ENCODE measurements at places on chromosomes 4 and X. TPM values are rescaled to one million over a fixed set of nuclear protein-coding genes. Genes with fewer than 3 reads are reported as not detected.

- no peak for DNase-seq
Measured at GRCh38 chrX:15515931-15516330, 15.3 kb downstream of the BMX start.

GRCh38 chr4:43394976-43395375, 502.5 kb downstream of the GRXCR1 start:
- DNase-seq, result no peak

The ATOH1 gene
- polyA plus RNA-seq, result not detected

- DNase-seq, result no peak
Measured at GRCh38 chr4:25703731-25704388, 48.2 kb downstream of the SLC34A2 start.

DNA sequence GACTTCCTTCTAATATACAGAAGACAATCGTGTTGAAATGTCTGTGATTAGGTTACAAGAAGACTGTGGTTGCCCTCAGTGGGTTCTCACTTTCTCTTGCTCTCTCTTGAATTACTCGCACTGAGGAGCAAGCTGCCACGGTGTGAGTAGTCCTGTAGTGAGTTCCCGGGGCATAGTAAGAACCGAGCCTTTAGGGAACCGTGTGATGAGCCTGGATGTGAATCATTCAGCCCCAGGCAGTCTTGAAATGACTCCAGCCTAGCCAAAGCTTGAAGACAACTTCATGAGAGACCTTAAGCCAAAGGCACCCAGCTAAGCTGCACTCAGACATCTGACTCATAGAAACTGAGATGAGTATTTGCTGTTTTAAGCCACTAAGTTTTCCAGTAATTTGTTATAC, 292.7 kb downstream of the SPOCK3 start:
- DNase-seq, result no peak

- peak; percentile 79 for DNase-seq
Measured at GRCh38 chrX:119685225-119686066, 7.5 kb downstream of the SEPTIN6 start.

- DNase-seq, result no peak
Measured at GRCh38 chr4:3762753-3763549, 3.2 kb upstream of the ADRA2C start.

The CNKSR2 gene
- polyA plus RNA-seq, result 13.1 TPM

The COMMD8 gene
- polyA plus RNA-seq, result 90.7 TPM

DNA sequence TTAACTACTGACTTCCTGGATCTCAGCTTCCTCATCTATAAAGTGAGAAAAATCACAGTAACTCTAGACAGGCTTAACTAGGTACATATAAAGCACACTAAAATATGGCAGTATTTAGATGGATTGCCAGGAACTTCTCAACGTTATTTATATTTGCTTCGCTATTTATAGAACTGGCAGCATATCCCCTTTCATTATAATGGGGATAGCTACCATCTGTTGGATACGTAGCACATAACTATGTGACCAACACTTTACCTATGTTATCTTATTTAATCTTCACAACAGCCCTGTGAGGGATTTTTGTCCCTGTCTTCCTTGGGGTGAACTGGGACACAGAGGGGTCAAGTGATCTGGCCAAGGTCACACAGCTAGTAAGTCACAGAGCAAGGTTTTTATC, 64.6 kb downstream of the ENPEP start:
- no peak for DNase-seq

DNA sequence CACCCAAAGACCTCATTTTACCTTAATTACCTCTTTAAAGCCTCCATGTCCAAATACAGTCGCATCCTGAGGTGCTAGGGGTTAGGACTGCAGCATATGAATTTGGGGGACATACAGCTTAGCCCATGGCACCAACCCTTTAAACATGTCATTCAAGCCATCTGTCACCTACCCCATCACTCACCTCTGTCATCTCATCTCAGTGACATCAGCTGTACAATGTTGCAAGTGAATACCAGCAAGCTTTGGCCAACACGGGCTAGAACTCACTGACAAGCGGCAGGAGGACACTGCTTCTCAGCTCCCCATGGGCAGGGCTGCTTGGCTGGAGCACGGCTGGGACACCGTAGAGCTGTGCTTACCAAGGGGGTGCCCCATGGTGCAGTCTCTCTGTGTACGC, 107.5 kb downstream of the STK32B start:
- DNase-seq, result no peak

DNA sequence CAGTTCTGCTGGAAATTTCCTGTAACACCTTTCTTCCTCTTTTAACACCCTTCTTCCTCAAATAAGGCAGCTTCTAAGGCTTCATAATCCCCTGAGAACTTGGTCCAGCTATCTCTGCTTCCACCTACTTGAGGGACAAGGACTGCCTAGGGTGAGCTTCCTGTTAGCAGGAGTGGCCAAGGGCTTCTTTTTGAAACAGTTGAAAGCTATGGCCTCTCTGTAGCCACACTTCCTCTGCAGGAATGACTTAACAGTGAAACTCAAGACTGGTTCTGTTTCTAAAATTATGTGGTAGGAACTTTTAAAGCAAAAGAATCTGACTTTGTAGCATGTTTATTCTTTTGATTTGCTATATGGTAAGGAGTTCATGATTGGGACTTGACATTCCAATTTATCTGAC, 108.5 kb upstream of the WDR1 start:
- no peak for DNase-seq

GRCh38 chr4:84498935-84499623, at the start of gene NKX6-1:
Gene NKX6-1, minus strand, starts transcription at chr4:84499292. Its CDS starts 1,064 bp downstream, at chr4:84498228.
- no peak for DNase-seq

GRCh38 chrX:9611436-9612145, 146.7 kb downstream of the TBL1X start:
- DNase-seq, result no peak

The TCEAL6 gene
- not detected for polyA plus RNA-seq

The PGK1 gene
- 382 TPM for polyA plus RNA-seq

DNA sequence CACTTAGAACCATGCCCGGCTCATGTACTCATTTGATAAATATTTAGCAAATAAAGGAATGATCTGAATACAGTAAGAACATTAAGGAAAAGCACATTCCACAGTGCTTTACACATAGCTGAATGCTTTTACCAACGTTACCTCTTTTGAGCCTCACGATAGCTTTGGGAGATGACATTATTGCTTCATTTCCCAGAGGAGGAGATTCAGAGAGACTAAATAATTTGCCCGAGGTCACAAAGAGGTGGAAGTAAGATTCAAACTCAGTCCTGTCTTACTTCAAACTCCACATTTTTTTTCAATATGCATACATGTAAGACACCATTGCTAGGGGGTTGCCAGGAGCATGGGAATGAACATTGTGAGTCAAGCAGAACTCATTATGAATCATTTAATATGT, 538.5 kb downstream of the BCOR start:
- DNase-seq, result no peak

DNA sequence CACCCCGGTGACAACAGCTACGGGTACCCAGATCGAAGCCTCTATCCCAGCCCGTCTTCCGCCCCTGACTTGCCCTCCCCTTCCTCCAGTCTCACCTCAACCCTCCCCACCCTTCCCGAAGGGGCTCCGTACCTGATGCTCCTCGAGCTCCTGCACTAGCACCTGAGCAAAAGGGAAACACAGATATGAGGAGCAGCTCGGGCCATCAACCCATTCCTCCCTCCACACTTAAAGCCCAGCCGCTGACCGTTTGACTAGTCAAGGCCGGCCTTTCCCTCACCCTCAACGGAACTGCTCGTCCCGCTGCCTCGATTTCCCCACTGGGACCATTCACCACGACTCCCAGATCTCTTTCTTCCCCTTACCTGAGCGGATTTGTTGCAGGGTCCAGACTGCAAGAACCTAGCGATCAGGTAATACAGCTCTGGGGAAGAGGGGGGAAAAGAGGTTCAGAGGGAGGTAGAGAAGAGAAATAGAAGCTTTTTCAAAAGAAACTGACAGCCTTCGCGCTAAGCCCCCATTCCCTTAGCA, 731 bp downstream of the BRWD3 start:
- peak; percentile 18 for DNase-seq

The MAGEB10 gene
- polyA plus RNA-seq, result not detected

DNA sequence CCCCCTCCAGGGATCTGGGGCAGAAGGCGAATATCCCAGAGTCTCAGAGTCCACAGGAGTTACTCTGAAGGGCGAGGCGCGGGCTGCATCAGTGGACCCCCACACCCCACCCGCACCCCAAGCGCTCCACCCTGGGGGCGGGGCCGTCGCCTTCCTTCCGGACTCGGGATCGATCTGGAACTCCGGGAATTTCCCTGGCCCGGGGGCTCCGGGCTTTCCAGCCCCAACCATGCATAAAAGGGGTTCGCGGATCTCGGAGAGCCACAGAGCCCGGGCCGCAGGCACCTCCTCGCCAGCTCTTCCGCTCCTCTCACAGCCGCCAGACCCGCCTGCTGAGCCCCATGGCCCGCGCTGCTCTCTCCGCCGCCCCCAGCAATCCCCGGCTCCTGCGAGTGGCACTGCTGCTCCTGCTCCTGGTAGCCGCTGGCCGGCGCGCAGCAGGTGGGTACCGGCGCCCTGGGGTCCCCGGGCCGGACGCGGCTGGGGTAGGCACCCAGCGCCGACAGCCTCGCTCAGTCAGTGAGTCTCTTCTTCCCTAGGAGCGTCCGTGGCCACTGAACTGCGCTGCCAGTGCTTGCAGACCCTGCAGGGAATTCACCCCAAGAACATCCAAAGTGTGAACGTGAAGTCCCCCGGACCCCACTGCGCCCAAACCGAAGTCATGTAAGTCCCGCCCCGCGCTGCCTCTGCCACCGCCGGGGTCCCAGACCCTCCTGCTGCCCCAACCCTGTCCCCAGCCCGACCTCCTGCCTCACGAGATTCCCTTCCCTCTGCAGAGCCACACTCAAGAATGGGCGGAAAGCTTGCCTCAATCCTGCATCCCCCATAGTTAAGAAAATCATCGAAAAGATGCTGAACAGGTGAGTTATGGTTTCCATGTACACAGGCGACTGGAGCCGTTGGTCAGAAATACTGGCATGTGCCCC, at the start of gene CXCL1:
Gene CXCL1, plus strand, starts transcription at position 264 of the 926 bp plus-strand sequence. Its CDS starts 78 bp downstream, at position 342.
- DNase-seq, result no peak

The RXFP1 gene
- not detected for polyA plus RNA-seq

- DNase-seq, result no peak
Measured at GRCh38 chr4:89939994-89940393, 45.3 kb downstream of the MMRN1 start.

GRCh38 chrX:149371986-149372385, 133.1 kb downstream of the IDS start:
- no peak for DNase-seq

DNA sequence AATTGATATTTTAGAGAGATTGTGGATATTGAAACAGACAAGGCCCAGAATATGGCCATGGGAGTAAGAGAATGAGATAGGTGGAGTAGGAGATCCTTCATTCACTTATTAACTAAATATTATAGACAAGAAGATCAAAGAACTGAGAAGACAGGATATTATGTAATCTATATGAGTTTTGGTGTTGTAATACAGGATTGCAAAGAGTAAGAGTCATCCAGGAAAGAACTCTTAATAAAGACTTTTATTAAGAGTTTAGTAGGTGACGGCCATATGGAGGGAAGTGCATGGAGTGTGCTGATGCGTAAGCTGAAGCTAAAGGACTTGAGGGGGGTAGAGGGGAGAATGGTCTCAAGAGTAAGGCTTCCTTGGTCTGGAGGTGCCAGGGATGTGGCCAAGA, 153.7 kb downstream of the VEGFC start:
- DNase-seq, result no peak

DNA sequence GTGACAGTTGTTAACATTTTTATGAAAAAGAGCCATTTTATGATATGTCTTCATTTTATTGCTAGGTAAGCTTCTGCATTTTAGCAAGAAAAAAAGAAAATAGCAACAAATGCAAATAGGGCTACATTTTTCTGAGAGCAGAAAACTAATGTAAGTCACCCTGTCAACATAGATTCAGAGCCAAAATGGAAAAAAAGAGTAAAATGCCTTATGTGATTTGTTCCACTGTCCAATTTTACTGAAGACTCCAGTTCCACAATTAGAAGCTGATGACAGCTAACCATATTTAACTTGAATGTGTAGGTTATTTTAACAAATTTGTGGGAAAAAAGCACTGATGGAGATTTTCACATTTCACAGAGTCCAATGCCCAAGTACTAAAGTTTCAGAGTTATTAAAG, 772.3 kb downstream of the FAT4 start:
- no peak for DNase-seq

GRCh38 chr4:171981185-171981584, 168.0 kb downstream of the GALNTL6 start:
- no peak for DNase-seq

The PRIMPOL gene
- polyA plus RNA-seq, result 14.0 TPM

The TBX22 gene
- not detected for polyA plus RNA-seq

- DNase-seq, result no peak
Measured at GRCh38 chrX:114152130-114152529, 431.8 kb upstream of the HTR2C start.

Data from naive B cell (primary cell).